ENCODE measurements at places on chromosomes 6 and 20. TPM values are rescaled to one million over a fixed set of nuclear protein-coding genes. Genes with fewer than 3 reads are reported as not detected.
A peak's percentile ranks its signal among the peaks of the same experiment; 100 is the strongest.

Gene SLC22A2
- not detected for total RNA-seq

DNA sequence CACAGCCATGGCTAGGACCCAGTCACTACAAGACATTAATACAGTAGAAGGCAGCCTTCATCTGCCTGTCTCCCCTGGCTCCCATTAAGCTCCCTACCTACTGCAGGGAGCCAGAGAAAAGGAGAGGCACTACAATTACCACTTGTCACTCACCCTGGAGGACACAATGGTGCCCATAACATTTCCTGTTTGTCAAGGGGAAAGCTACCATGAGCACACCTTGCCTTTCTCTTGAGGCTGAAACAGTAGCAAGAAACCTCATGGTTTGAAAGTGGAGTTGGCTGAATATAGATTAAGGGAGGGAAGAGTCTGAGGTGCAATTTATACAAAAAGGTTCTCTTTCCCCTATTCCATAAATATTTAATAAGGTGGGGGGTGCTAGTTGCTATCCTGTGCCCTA lies 27.9 kb downstream of the STK38 start:
- DNase-seq = no peak

GRCh38 chr20:63567386-63568169 lies 6.5 kb downstream of the HELZ2 start:
- peak; percentile 64 for DNase-seq

GRCh38 chr20:36128463-36129159 lies 25.9 kb upstream of the EPB41L1 start:
- no peak for DNase-seq
